ENCODE measurements at places on chromosomes 1 and 21.
A peak's percentile ranks its signal among the peaks of the same experiment; 100 is the strongest.

DNA sequence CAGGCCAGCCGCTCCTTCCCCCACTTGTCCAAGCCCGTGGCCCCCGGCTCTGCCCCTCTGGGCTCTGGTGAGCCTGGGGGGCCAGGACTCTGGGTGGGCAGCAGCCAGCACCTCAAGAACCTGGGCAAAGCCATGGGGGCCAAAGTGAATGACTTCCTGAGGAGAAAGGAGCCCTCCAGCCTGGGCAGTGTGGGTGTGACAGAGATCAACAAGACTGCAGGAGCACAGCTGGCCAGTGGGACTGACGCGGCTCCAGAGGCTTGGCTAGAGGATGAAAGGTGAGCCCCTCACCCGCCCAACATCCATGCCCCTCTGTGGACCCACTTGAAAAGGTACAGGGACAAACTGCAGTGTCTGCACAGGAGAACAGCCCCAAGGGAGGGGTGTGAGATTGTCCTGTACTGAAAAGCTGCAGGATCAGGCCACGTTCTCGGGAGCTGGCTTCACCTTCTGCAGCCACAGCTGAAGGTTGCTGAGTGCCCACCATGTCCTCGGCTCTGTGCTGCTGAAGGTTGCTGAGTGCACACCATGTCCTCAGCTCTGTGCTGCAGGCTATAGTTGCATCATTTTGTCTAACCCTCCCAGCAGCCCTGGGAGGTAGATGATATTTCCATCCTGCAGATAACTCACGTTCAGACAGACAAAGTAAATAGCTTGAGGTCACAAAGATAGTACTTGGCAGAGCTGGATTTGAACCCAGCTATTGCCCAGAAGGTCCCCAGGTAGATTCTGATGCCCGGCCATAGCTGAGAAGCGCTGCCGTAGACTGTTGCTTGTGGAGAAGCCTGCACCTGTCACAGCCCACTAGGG lies 618 bp downstream of the C1orf226 start:
- no peak for DNase-seq

- peak; percentile 40 for DNase-seq
Observed at GRCh38 chr1:29793101-29793546, 556.8 kb downstream of the PTPRU start.

DNA sequence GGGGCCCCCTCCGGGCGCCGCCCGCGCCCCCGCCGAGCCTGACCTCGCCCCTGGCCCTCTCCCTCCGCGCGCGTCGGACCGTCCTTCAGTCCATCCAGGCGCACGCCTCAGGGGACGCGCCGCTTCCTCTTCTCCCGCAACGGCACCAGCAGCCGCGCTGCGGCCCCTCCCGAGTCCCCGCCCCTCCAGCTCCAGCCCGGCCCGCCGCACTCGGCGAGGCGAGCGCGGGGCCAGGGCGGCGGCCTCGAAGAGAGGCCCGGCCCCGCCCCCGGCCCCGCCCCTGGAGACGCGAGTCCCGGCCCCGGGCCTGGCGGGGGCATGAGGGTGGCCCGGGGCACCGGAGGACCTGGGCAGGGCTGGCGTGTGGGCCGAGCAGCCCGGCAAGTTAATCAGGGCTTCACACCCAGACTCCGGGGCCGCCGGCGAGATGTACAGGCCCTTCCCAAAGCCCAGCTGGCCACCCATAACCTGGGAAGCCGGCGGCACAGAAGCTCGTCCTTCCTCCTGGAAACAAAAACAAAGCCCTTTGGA lies at the start of gene IGSF3:
Gene IGSF3 (minus strand): TSS at position 159 of the 531 bp plus-strand sequence. CDS start 1,407 bp downstream, outside the sequence.
- peak; percentile 67 for DNase-seq

DNA sequence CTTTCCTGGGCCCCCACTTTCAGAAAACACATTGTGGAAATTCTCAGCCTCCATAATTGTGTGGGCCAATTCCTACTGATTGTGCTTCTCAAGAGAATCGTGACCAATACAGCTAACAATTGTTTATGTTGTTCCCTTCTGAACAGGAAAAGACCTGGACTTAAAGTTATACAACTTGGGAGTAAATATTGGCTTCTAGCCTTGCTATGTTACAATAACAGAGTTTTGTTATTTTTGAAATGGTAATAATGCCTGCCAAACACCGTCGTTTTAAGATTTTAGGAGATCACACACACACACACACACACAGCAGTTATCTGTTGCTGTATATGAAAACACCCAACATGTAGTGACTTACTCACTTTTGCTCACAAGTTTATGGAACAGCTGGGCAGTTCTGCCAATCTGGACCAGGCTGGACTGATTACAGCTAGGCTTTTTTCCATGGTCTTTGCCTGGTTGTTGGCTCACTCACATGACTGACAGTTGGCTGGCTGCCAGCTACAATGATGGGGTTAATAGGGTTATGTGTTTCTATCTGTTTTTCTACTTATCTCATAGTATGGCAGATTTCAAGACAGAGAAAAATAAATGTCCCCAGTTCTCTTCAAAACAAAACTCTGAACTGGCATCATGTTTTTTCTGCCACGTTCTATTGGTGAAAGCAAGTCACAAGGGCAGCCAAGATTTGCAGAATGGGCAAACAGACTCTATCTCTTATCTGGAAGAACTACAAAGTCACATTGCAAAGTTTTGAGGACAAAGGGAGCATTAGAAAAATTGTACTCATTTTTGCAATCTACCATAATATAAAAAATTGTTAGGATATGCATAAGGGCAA lies 447.5 kb downstream of the NEGR1 start:
- no peak for DNase-seq

GRCh38 chr1:67683766-67684525 lies 1.1 kb upstream of the GADD45A start:
- DNase-seq, result no peak

DNA sequence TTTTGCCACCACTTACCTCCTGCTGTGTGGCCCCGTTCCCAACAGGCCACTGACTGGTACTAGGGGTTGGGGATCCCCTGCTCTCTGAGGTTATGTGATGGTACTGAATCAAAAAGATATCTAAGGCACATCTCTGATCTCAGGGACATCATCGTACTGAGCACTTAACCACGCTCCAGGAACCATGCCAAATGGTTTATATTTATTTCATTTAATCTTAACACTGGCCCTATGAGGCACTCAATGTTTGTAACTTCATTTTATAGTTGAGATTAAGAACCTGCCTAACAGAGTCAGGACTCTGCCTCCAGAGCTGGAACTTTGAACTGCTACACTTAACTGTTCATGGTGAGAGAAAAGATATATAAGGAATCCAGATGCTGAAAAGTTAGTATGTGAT lies 98.0 kb upstream of the HP1BP3 start:
- no peak for DNase-seq

DNA sequence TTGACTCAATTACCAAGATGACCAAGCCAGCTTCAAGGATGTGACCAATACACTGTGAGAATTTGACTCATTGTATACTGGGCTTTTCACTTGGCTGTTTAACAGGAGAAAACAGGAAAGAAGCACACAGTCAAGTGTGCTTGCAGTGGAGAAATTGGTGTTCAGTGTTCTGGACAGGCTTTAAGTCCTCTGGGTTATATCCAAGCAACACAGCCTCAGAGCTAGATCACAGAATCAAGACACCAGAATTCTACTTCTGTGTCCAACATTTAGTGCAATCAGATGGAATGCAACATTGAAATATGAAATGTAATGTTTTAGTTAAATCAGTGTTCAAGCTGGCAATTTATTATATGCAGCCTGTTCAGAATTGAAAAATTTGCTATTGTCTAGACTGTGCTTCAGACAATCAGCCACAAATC lies 694.4 kb downstream of the LTN1 start:
- no peak for DNase-seq

GRCh38 chr1:187038784-187039183 lies 210.0 kb downstream of the PLA2G4A start:
- no peak for DNase-seq

GRCh38 chr1:205523261-205523890 lies 18.9 kb downstream of the CDK18 start:
- no peak for DNase-seq

- DNase-seq, result peak; percentile 70
Observed at GRCh38 chr1:201648066-201648906, 109.4 kb downstream of the NAV1 start.

DNA sequence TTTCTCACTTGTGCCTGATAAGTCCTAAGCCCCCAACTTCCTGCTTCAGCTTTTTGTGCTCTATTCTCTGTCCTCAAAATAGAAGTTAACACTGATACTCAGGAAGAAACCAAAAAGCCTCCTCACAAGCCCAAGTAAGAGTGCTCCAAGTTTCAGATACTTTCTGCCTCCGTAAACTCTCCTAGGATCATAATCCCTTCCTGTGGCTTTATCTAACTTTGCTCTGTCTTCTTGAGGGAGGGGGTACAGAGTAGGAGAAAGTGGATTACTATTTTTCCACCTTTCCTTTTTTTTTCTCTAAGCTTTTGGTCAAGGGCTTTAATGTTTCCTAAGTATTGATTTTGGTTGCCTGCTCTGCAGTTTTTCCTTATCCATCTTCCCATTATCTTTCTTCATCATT lies 54.6 kb downstream of the DPH5 start:
- no peak for DNase-seq

GRCh38 chr1:246934765-246935164 lies 3.0 kb upstream of the AHCTF1 start:
- no peak for DNase-seq

DNA sequence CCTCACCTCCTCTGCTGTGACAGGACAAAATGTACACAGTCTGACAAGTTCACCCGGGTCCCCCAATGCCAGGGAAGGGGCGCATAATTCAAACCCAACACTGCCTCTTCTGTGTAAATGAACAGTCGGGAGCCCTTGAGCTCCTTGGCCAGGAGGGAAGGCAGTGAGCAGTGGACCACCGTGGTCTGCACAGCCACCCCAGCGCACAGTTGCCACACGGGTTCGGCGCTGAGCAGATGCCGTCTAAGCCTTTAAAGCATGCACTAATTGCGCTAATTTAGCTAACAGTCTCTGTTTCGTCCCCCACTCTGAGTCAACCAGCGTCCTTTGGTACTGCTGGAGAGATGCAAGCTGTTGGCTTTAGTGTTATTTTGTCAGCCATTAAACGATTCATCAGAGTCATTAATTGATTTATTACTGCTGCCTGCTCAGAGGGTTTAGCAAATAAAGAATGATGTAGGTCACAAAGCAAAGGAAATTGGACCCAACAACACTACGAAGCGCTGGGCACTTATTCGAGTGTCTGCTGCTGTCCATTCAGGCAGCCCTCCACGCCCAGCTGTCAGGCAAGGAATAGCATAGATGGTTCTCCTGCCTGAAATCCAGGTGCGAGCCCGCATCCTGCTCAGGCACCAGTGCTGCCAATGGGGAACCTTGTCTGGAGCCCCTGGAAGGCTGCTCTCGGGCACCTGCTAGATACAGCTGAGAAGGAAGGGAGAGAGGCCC lies 91.5 kb downstream of the MRPL37 start:
- no peak for DNase-seq

GRCh38 chr1:172970186-172970585 lies 80.6 kb downstream of the TNFSF18 start:
- DNase-seq, result no peak

DNA sequence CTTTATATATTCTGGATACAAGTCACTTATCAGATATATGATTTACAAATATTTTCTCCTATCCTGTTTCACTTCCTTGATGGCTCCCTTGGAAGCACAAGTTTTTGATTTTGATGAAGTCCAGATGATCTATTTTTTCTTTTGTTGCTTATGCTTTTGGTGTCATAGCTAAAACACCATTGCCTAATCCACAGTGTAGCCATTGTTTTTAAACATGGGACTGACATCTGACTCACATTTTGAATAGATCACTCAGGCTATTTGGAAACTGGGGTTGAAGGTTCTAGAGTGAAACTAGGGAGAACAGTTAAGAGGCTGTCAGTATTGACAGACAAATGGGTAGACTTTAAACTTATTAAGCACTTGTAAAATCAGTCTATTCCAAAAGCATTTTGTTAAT lies 16.6 kb downstream of the AK4 start:
- DNase-seq, result no peak

DNA sequence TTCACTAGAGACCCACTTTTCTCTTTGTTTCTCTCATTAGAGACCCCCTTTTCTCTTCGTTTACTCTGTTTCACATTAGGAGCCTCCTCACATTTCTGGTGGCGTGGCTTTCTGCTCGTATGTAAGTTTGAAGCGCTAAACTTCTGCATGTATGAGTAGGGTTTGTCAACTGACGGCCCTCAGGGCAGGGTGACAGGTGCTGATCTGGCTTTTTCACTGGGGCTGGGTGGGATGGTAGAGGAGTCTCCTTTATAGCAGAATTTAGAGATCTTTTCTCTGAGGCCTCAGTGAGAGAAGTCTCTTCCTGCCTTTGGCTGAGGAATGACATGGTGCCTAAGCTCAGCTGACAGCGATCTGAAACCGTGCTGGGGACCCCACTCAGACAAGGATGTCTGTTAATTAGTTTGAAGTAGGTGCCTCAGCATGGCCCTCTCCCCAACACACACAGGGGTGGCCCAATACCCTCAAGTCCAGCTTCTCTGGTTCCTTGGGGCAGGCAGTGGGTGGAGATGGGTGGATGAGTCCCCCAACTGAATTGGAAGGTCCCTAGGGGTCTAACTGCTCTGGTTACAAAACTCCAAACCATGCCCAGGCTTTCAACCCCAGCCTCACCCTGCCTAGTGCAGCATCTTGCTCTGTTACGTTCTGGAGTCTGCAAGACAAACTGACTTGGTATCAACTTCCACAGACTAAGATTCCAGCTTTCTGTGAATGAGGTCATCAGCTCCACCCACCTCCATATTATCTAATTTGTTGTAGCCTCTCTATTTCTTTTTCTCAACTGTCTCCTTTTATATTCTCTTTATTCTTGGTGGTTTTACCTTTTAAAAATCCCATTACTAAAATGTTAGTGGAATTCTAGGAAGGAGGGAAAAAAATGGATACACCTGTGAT lies 3.2 kb downstream of the SLC1A7 start:
- no peak for DNase-seq

- no peak for DNase-seq
Observed at GRCh38 chr1:175192111-175192629, 406 bp downstream of the KIAA0040 start.

- no peak for DNase-seq
Observed at GRCh38 chr1:31585736-31586365, 9.5 kb downstream of the TINAGL1 start.

DNA sequence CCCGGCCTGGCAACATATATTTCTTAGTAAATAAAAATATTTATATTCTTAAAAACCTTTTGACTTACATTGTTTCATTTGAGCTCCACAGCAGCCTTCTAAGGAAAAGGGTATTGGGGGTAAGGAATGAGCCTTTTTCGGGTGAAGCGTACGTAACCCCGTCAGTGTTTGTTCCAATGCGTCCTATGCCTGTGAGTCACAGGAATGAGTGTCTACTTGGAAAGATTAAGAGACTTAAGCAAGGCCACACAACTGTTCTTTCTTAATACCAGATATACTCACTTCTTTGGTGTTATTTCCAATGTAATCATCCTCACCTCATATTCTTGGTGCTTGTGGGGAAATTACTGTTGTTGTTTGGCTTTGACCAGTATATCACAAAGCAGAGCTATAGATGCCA lies 22.7 kb downstream of the WDTC1 start:
- no peak for DNase-seq

GRCh38 chr1:73887412-73887811 lies 310.6 kb downstream of the LRRIQ3 start:
- no peak for DNase-seq

- DNase-seq, result no peak
Observed at GRCh38 chr1:62870148-62870547, 86.2 kb downstream of the ATG4C start.
